NCI-H1417 (cell line): ENCODE measurements at places on chromosomes 12 and 14.

GRCh38 chr12:49730568-49731101 is 10.7 kb upstream of the TMBIM6 start:
- DNase-seq = no peak

DNA sequence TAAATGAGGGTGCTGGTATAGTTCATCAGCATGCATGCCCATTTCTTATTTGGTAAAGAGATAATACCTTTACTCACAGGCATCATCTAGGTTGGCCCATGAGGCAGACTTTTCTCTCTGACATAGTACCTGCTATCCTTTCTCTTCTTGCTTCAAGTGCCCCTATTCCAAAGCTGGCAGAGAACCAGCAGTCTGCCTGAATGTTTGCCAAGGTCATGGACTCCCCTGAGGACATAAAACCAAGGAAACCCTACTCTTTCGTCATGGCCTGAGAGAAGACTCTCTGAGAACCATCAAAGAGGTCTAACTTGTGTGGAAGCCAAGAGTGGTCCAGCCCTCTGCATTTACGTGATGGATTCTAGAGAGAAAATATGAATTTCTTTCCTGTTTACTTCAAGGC is 11.9 kb downstream of the PPP1R36 start:
- DNase-seq = no peak

GRCh38 chr14:53626761-53627160 is 329.9 kb downstream of the BMP4 start:
- DNase-seq = no peak

GRCh38 chr12:67434671-67435370 is 165.7 kb downstream of the CAND1 start:
- no peak for DNase-seq

DNA sequence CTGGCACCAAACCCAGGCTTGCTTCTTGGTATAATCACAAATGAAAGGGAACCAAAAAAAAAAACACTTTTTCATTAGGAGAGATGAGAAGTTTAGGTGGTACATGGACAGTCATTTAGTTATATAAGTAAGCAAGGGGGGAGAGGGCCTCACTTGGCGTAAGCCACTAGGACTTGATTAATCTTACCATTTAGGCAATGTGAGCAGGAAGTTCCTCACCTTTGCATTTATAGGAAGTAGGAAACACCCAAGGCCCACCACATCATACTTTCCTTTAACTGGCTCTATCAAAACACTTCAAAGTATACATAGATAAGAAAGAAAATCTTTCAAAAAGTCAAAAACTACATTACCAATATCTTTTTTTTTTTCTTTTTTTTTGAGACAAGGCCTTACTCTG is 6.7 kb upstream of the RPS6KA5 start:
- no peak for DNase-seq

DNA sequence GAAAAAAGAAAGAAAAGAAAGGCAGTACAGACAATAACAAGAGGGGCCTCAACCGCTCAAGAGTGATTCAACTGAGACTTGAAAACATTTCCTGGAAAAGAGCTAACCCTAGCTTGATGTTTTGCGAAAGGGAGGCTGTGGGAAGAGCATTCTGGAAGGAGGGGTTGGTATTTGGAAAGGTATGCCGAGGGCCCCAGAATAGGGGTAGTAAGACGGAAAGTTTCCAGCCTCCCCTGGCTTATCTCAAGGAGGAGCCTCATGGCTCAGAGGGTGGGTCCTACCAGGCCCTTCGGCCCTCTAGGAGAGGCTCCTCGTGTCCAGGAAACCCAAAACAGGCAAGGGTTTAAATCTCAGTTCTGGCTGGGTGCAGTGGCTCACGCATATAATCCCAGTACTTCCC is 8.4 kb downstream of the RNU4-2 start:
- no peak for DNase-seq

- no peak for DNase-seq
Measured at GRCh38 chr12:1822699-1823098, 2.3 kb downstream of the LRTM2 start.

GRCh38 chr12:72493407-72493806 is 221.2 kb downstream of the TRHDE start:
- no peak for DNase-seq
